ENCODE measurements at places on chromosomes 13 and 19.

GRCh38 chr13:56530096-56530495 is 610.6 kb upstream of the PRR20A start:
- no peak for DNase-seq

DNA sequence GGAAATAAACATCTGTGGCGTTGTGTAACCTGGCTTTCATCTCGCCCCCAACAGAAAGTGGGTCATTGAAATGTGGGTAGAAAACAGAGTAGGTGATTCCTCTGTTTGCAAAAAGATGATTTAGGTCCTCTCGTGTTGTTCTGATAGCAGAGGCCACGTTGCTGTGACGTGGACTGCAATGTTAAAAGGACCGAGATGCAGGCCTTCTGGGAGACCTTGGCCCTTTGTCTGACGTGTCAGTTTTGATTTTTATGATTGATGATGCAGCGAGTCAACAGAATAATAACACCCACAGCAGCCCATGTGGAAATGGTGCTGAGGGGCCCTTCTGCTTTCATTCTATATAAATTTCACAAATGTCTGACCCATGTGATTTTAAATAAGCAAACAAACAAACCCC is 68.9 kb downstream of the FGF9 start:
- DNase-seq, result no peak

GRCh38 chr13:102977471-102977870 is 88.7 kb downstream of the SLC10A2 start:
- no peak for DNase-seq

GRCh38 chr13:67643516-67644055 is 413.4 kb upstream of the PCDH9 start:
- no peak for DNase-seq

DNA sequence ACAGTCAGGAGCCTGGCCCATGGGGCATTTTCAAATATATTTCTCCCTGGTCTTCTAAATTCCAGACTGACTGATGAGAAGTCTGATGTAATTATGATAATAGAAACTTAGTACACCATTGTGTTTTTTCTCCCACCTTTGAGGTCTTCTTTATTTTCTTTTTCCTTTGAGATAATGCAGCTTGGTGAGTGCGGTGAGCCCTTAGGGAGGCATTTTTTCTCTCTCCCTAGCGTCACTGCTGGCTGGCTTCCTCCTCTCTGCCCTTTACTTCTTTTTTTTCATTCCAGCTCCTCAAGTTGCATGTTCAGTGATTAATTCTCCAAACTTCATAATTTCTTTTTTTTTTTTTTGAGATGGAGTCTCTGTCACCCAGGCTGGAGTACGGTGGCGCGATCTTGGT is 12.8 kb upstream of the CDC42EP5 start:
- no peak for DNase-seq

- no peak for DNase-seq
Observed at GRCh38 chr19:56670401-56670960, 1.1 kb downstream of the ZNF835 start.

DNA sequence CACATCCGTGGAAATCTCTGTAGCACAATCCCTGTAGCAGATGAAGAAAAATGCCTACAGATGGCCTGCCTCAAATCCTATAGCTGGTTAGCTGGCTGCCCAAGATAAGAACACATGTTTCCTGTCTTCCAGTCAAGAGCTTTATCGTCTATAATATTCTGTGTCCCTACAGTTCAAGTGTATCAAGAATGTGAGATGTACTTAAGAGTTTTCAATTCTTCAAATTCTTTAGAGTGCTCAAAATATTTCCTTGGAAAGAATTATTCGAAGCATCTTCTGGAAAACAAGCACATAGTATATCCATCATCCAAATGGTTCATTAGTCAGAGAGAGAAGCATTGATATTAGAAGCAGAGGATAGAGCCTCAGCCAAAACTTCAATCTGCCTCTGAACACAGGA is 239.8 kb downstream of the COG6 start:
- no peak for DNase-seq

DNA sequence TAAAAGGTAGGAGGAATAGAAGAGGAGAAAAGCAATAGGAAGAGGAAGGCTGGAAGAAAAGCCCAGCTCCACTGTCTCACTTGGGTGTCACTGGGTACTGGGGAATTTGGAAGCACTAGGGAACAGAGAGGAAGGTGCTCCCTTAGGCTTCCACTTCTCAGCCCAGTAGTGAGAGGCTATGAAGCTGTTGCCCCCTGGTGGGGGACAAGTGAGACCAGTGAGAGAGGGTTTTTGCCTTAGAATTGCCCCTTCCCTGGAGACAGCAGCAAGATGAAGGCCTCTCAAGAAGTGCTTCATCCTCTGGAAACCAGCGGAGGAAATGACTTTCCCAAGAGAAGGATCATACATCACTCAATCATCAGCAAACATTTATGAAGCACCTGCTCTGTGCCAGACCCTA is 4.7 kb upstream of the ZNF606 start:
- DNase-seq, result no peak

GRCh38 chr19:46288896-46289588 is 7.8 kb upstream of the HIF3A start:
- DNase-seq, result no peak

DNA sequence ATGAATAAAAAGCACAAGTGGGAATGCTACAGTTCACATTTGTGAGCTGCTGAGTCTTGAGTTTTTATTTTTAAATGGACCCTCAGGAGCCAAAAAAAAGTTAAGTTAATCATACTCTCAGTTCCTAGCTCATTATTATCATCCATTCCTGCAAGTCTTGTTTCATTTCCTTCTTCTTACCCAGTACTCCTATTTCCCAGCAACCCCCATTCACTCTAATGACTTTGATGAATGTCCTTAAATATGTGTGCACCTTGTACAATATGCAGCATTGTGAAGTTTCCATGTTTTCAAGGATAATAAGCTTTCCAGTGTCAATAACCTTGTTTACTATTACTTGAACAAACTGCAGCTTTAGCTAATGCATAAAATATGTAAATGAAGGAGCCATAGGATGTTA is 366.2 kb downstream of the DCT start:
- no peak for DNase-seq

GRCh38 chr13:109858319-109858718 is 71.9 kb upstream of the IRS2 start:
- no peak for DNase-seq

DNA sequence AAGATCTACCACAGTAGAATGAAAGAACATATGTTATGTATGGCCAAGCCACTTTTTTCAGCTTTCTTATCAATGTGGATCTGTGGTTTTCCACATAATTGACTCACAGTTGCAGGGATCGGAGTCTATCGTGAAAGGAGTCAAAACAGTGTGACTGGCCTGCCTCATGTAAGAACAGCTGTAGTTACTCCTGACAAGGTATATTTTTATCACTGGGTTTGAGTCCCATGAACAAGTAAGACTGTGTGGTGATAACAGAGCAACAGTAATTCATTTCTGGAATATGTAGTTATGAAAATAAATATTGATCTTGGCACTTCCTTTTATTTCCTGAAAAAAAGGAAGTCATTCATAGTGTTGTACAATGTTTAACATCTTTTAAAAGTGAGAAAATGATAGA is 416.6 kb downstream of the KLF12 start:
- no peak for DNase-seq

GRCh38 chr13:47251771-47252170 is 354.9 kb upstream of the HTR2A start:
- DNase-seq, result no peak

DNA sequence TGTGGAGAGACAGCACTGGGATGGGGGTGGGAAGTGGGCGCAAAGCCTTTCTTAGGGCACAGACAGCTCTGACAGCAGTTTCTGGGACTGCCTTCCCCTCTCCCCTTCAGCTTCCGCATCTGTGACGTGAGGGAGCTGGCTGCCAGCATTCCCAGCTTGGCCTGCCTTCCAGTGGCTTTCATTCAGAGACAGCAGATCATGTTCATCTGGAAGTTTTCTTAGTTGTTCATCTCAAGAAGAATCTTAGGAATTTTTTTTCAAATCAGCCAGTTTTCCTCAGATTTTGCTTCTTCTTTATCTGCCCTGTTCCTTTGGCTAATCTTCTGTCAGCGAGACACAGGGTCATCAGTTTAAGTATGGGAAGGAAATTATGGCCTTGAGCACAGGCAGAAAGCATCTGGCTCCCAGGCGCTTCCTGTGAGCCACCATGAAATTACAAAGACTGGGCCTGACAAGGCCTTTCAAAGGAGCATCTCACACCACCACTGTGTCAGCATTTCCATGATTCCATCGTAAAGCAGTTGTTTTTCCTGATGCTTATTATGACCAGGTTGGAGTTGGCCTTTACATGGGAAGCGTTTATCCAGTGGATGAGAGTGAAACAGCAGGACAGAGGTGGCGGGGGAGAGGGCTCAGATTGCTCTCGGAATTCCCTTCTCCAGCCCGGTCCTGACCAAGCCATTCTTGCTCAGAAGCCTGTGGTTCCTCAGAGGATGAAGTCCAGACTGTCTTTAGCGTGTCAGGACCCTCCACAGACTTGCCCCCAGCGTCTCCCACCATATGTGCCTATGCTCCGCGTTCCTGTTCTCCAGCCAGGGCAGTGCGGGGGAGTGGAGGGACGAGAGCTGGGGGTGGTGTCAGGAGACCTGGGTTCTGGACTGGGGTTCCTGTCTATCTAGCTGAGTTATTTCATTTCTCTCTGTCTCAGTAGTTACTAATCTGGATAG is 43.6 kb downstream of the ARHGAP35 start:
- peak; percentile 6 for DNase-seq

GRCh38 chr19:8212212-8212611 is 3.0 kb downstream of the CERS4 start:
- DNase-seq, result no peak

DNA sequence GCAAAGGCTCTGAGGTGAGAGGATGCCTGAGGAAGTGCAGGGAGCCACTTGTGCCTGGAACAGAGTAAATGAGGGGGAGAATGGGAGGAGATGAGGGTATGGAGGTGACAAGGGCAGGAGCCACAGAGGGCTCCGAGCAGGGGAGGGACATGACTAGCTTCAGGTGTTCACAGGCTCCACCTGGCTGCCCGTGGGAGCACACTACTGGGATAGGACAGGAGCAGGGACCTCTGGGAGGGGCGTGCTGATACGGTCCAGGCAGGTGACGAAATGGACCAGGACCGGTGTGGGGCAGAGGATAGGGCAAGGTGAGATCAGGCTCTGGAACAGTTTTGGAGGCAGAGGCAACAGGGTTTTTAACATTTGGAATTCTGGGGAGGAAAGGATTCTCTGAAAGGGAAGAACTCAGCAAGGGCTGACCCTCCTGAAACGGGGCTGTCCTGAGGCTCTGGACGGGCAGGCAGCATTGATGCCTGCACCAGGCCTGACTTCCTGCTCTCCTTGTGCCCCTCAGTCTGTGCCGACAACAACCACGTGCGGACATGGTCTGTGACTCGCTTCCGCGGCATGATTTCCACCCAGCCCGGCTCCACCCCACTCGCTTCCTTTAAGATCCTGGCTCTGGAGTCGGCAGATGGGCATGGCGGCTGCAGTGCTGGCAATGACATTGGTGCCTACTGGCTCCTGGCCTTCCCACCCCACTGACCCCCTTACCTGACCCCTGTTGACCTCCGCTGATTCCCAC is 11.6 kb downstream of the SHKBP1 start:
- DNase-seq, result no peak

- no peak for DNase-seq
Observed at GRCh38 chr19:616747-617526, 16.4 kb downstream of the POLRMT start.

DNA sequence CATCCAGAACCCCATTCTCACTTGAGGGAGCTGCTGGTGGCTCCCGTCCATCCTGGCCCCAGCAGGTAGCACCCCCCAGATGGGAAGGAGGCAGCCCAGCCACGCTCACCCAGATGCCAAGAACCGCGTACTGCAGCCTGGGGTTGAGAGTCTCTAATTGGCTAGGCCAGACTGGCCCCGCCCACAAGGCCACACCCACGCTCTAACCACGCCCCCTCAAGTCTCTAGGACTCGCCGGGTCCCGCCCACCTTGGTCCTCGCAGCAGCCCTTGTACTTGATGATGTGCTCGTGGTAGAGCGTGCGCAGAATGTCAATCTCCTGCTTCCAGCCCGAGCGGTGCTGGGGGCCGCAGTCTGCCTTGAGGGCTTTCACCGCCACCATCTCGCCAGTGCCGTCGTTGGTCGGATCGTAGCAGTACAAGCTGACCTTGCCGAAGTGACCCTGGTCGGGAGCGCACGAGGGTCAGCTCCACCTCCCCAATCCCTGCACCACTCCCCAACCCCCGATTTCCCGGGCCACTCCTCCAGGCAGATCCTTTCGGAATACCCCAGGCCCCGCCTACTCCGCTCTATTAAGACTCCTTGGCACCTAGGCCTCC is 14.5 kb upstream of the ICAM3 start:
- no peak for DNase-seq

GRCh38 chr19:41930926-41931592 is 2.8 kb upstream of the ERFL start:
- no peak for DNase-seq

- no peak for DNase-seq
Observed at GRCh38 chr19:53989600-53990533, 1.6 kb upstream of the CACNG6 start.

Measured in NK-92 treated with Interleukin-12 subunit alpha and Interleukin-12 subunit beta, amount 100 ng/mL, for 24 hours (cell line).